NCI-H524 (cell line): ENCODE measurements at places on chromosomes 1 and 21.

- DNase-seq: no peak
Measured at GRCh38 chr1:212004895-212005608, 30.3 kb downstream of the INTS7 start.

DNA sequence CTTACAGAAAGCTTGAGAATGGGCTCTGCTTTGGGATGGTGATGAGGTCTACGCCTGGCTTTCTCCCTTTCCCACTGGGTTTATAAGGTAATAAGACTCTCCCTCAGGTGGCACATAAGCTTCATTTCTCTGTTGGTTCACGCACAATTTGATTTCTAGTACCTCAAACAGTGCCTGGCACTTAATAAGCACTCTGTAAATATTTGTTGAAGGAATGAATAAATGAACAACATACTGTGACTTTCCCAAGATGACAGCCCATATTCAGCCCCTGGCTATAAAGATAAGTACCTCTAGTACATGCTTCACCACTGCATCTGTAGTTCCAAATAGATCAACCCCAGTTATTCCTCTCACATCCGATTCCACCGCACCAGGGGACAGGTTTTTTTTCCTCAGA lies 17.8 kb downstream of the COPA start:
- no peak for DNase-seq

GRCh38 chr1:218341325-218341724 lies 3.8 kb upstream of the TGFB2 start:
- DNase-seq: no peak

DNA sequence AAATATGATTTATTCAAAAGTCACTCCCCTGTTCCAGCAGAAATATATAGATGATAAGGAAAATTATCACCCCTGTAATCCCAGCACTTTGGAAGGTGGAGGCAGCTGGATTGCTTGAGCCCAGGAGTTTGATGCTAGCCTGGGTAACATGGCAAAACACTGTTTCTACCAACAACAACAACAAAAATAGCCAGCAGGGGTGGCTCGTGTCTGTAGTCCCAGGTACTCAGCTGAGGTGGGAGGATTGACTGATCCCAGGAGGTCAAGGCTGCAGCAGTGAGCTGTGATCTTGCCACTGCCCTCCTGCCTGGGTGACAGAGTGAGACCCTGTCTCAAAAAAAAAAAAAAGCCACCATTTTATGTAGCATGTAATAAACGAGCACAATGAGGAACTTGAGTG lies 1546.5 kb downstream of the NCAM2 start:
- DNase-seq: no peak

DNA sequence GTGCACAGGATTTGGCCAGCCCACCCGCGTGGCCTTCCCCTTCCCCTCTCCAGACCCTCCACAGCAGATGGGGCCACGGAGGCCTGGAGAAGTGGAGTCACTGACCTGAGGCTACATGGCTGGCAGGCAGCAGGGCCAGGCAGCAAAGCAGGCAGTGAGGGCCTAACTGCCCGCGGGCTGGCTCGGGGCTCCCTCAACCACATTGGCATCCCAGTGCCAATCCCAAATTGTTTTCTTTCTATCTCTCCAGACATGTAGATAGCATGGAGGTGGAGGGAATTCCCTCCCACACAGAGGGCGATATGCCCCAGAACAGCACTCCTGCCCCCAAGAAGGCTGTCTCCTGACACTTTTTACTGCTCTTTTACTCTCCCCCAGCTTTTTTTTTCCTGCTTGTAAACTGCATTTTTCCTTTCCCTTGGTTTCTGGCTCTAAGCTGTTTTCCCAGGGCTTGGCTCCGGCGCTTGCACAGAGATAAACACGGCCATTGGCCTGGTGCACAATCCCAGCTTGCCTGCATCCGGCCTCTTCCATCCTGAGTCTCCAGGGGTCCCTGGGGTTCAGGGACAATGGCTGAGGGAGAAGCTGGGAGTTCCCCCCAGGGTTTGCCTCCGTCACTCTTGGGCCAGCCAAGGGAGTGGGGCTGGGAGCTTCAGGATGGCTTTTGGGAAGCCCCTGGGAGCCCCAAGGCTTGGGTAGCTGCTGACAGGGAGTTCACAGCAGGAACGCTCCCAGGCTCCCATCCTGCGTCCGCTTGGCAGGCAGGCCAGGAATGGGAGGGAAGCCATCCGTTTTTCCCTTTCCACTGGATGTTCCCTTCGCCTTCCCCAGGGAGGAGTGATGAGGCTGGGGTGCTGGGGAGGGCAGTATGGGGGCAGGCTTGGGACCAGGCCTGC lies 7.0 kb downstream of the EPHX1 start:
- DNase-seq: no peak

DNA sequence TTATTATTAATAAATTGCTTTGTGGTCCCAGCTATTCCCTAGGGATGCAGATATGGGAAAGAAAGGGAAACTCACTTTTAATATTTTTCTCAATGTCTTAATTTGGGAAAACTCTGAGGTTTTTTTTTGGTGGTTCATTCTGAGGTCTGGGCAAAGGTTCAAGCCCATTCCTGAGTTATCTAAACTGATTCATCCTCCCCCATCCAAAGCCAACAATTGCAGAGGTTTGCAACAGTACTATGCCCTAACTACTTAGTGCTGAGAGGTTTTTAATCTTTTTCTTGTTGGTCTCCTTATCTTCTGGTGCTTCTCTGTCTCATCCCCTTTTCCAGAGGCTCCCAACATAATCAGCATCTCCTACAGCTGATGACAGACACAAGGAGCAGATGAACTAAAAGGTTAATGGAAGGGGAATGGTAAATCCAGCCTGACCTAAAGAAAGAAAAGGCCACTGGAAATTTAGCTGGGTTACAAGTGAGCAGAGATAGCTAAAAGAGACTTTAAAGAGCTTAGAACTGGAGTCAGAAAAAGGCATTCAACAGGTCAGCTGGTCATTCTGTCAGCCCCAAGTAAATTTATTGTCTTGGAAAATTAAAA lies 390.4 kb downstream of the TGFB2 start:
- DNase-seq: no peak

GRCh38 chr1:154014154-154014907 lies 23.8 kb downstream of the RPS27 start:
- no peak for DNase-seq

- DNase-seq: no peak
Measured at GRCh38 chr1:94737124-94737998, 82.8 kb upstream of the SLC44A3 start.

GRCh38 chr1:112058815-112059450 lies 69.5 kb upstream of the KCND3 start:
- no peak for DNase-seq

GRCh38 chr1:223289621-223290020 lies 74.4 kb downstream of the SUSD4 start:
- DNase-seq: no peak

- DNase-seq: no peak
Measured at GRCh38 chr1:60973668-60974067, 108.7 kb upstream of the NFIA start.

DNA sequence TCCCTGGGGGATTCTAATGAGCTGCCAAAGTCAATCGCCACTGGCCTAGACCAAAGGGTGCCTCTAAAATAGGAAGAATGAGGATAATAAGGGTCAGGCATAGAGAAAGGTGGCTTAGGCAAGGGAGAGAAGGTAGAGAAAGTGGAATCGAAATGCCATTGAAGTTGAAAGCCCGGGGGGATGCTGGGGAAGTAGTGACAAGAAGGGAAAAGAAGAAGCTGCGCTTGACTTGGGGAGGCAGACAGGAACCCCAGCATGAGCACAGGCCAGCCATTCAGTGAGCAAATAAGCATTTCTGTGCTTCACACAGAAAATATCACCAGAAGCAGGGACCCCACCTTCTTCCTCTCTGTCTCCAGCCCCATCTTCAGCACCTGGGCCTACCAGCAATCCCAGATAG lies 1.5 kb downstream of the CD2 start:
- DNase-seq: no peak

DNA sequence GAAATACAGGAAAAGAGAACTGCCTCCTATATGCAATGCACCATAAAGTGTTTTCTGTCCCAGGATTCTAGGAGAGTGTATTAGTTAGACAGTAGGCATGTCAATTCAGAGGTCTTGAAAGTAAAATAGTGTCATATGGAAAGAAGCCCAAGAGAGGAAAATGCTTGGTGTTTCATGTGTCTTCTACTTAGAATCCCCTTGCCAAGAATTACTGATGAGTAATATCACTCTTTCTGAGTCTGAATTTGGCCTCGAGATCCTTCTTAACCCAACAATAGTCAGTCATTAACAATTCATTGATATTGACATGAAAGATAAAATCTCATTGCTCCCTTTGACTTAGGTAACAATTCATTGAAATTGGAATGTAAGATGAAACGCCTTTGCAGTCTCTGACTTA lies 972.2 kb downstream of the TTLL7 start:
- no peak for DNase-seq

DNA sequence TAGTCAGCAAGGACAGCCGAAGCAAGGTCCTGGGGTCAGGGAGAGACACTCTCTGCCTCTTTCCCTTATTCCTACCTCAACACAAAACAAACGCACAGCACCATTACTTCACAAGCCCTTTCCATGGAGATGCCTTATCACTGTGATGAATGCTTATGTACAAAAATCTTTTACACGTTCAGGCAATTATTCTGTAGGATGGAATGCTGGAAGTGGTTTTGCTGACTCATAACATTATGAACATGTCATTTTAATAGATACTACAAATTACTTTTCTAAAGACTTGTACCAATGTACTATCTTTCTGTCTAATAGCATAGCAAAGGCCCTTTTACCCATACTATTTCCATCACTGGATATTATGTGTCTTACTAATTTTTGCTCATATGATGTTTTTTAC lies 98.4 kb downstream of the TTLL7 start:
- DNase-seq: no peak
